ENCODE measurements at places on chromosomes 2 and 18.
A peak's percentile ranks its signal among the peaks of the same experiment; 100 is the strongest.

DNA sequence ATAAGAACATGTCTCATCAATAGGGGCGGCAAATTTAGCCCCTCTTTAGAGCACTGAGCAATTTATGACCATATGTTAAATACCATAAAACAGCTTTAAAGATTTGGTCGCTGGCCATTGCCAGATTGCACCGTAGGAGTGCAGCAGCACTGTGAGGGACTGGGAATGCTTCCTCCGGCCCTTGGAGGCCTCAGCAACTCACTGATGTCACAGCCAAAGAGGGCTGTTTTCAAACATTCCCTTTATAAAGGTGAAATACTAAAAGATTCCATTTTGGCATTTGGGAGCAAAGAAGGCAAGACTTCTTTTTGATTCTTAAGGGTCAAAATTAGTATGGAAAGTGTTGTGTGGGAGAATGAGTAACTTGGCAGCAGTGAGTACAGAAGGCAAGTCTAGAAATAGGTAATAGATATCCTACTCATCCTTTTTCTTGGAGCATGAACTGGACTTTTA, 63.7 kb downstream of the BABAM2 start:
- no peak for DNase-seq

- no peak for DNase-seq
Observed at GRCh38 chr2:85611217-85611704, 605 bp downstream of the C2orf68 start.

GRCh38 chr18:35624146-35624545, 42.6 kb downstream of the GALNT1 start:
- DNase-seq, result no peak

DNA sequence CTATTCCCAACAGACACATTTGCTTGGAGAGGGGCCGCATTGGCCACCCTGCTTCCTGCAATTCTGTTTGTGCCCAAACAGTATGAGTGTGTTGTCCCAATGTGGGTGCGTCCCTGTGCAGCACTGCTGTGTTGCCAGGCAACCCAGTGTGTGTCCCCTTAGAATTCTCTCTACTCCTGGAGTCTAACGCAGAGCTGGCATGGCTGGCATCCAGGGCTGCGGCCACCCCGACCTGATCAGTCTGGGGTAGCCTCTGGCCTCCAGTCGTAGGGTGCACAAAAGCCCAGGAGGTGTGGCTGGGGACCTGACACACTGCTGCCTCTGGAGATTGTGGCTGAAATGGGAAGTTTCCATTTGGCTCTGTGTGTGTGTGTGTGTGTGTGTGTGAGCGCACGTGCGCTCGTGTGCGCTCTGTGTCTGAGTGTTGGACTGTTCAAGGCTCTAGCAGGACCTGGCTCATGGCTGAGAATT, 48.0 kb downstream of the TEX44 start:
- no peak for DNase-seq

GRCh38 chr2:225668606-225669266, 269.2 kb downstream of the NYAP2 start:
- no peak for DNase-seq

DNA sequence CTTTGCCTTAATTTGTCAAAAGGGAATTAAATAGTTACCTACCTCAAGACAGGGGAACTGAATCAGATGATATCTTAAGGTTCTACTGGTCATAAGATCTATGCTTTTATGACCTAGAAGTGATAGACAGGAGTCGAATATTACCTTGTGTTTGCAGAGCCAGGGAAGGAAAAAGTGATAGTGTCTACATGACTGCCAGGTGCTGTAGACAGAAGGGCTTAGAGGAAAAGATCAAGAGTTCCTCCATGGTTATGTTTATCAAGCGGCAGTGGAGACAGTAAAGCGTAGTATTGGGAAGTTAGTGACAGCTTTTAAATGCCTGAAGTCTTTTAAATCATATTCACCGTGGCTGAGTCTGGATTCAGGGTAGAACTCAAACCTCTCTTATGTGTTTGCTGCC, 11.9 kb downstream of the CRIM1 start:
- DNase-seq, result no peak

DNA sequence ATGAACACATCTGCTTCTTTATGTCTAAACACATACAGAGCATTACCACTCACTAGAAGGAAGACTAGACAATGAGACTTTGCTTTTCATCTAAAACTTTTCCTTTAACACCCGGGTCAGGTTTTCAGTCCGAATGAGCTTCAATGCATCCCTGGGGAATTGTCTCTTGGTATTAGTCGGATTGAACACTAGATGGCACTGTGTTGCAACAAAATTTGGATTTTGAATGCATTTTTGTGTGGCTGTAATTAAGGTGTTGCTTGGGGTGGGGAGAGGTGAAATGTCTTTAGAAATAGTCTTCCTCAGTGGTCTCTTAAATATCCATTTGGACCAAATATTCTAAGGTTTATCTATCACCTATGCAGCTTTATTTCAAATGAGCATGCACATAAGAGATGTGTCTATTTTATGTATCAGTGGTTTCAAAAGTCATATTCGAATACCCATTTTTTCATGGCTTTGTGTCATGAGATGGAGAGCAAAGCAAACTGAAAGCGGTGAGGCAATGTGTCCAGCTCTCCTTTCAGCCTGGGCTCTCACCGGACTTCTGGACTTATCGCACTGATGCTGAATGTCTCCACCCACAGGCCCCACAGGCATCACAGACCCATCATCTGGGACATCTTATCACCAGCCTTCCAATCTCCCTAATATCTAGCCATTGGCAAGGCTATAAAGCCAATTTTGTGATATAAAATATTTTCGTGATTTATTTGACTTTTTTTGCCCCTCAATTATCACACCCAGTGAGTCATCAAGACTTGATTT, 510.3 kb downstream of the RNF144A start:
- DNase-seq, result no peak

GRCh38 chr2:238418196-238418998, 8.3 kb upstream of the ASB1 start:
- no peak for DNase-seq

DNA sequence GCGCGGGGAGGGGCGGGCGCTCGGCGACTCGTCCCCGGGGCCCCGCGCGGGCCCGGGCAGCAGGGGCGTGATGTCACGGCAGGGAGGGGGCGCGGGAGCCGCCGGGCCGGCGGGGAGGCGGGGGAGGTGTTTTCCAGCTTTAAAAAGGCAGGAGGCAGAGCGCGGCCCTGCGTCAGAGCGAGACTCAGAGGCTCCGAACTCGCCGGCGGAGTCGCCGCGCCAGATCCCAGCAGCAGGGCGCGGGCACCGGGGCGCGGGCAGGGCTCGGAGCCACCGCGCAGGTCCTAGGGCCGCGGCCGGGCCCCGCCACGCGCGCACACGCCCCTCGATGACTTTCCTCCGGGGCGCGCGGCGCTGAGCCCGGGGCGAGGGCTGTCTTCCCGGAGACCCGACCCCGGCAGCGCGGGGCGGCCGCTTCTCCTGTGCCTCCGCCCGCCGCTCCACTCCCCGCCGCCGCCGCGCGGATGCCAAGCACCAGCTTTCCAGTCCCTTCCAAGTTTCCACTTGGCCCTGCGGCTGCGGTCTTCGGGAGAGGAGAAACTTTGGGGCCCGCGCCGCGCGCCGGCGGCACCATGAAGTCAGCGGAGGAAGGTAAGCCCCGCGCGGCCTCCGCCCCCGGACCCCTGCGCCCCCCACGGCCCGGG, at the start of gene NFATC1:
Gene NFATC1 (plus strand): TSS at position 170 of the 644 bp plus-strand sequence. CDS start 295 bp downstream, at position 465.
- peak; percentile 57 for DNase-seq

DNA sequence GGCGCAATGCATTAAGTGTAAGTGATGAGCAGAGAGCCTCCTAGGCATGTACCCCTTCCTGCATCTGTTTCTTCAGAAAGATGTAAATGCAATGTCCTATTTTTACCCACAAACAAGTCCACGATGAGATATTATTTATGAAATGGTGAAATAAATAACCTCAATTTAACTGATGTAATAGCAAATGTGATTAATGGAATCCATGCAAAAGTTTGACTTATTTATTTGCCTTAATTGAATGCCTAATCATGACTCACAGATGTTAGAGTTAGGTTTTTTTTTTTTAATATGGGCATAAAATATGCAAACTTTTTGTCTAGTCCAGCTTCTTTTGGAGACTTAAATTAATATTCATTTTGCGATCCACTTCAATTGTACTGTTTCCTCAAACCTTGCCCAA, 67.7 kb upstream of the ITGA4 start:
- no peak for DNase-seq

GRCh38 chr18:62037989-62038778, 145.4 kb upstream of the RNF152 start:
- no peak for DNase-seq

DNA sequence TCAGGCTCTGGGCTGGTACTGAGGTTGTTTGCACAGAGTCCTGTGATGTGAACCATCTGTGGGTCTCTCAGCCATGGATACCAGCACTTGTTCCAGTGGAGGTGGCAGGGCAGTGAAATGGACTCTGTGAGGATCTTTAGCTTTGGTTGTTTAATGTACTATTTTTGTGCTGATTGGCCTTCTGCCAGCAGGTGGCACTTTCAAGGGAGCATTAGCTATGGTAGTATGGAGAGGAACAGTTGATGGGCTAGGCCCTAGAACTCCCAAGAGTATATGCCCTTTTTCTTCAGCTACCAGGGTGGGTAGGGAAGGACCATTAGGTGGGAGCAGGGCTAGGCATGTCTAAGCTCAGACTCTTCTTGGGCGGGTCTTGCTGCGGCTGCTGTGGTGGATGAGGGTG, 257.0 kb upstream of the GYPC start:
- DNase-seq, result no peak

GRCh38 chr2:239262484-239263230, 138.2 kb downstream of the HDAC4 start:
- no peak for DNase-seq

DNA sequence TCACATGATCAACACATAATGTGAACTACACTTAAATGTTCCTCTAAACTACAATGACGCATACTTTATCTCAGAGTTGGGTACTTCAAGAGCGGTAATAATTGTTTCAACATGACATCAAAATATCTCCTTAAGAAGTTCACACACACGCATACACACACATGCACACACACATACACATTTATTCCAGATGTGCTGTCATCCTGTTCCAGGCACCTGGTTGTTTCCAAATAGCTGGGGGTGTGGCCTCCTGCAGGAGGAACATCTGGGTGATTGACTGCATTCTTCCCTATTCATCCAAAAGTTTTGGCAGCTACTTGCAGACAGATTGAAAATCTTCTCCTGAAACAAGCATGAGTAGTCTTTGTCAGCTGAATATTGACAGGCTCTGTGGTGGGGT, 37.9 kb upstream of the PIK3C3 start:
- DNase-seq, result no peak

GRCh38 chr2:232375164-232375563, 3.4 kb upstream of the ALPP start:
- no peak for DNase-seq

GRCh38 chr2:169980643-169981042, 153.4 kb downstream of the UBR3 start:
- DNase-seq, result no peak

- peak; percentile 42 for DNase-seq
Observed at GRCh38 chr18:45910405-45911023, 56.6 kb downstream of the EPG5 start.

GRCh38 chr2:3491716-3492474, 27.4 kb downstream of the ADI1 start:
- no peak for DNase-seq

- DNase-seq, result no peak
Observed at GRCh38 chr2:132645176-132645575, 24.8 kb downstream of the LYPD1 start.

GRCh38 chr18:11672198-11672597, 16.9 kb upstream of the GNAL start:
- no peak for DNase-seq

DNA sequence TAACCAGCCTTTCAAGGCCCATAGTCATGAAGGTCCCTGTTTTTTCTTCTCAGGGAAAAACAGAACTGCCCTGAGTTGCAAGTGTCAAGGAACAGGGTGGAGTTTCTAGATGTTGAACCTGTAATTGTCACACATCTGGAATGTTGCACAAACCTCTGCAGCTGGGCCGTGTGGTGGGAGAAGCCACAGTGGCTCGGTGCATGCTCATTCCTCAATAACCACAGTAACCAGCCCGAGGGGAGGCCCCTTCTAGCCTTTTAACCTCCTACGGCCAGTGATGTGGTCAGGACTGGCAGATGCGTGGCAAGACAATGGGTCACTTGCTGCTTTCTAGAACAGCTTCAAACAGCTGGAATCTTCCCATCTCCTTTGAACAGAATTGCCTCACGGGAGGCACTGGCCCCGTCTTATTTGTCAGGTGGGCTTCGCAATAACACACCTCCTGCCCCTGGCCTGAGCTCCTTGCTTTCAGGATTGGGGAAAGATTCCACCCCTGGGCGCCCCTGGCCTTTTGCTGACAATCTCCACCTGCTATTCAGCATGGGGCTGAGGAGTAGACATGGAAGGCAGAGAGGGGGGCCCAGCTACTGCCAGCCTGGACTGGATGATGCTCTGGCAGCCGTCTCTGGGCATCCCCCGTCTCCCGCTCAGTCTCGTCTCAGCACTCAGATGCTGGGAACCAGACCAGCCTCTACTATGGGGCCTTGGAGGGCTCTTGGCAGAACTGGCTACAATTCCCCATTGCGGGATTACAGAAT, 102.9 kb downstream of the KLHL29 start:
- no peak for DNase-seq

GRCh38 chr2:76870011-76870410, 652.2 kb downstream of the LRRTM4 start:
- no peak for DNase-seq

DNA sequence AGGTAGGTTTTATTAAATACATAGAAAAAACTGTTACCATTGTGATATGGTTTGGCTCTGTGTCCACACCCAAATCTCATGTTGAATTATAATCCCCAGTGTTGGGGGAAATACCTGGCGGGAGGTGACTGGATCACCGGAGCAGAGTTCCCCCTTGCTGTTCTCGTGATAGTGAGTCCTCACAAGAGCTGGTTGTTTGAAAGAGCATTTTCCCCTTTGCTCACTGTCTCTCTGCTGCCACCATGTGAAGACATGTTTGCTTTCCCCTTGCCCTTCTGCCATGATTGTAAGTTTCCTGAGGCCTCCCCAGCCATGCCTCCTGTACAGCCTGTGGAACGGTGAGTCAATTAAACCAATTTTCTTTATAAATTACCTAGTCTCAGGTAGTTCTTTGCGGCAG, 352.7 kb upstream of the SLC39A10 start:
- DNase-seq, result no peak

GRCh38 chr2:64629329-64629781, 24.4 kb downstream of the SERTAD2 start:
- DNase-seq, result no peak

DNA sequence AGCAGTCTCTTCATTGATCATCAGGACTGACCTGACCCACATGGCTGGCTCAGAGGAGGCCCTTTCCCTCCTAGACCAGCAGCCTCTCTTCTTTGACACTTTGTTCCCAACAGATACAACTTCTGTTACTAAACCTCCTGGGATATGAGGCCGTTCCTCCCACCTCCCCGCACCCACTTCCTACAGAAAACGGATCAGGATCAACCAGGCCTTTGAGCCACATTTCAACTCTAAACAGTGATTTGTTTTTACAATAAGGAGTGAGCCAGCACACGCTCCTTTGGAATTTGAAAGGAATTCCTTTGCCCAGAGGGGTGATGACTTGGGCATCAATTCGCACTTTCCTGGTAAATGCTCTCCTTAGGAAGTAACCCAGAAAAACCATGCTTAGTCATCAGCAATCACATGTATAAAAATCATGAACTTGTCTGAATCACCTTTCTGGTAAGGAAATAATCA, 180.4 kb downstream of the FAM124B start:
- no peak for DNase-seq

GRCh38 chr2:215613280-215613679, 177.4 kb upstream of the FN1 start:
- no peak for DNase-seq

GRCh38 chr18:45666520-45666919, 51.2 kb downstream of the SLC14A2 start:
- no peak for DNase-seq

- DNase-seq, result no peak
Observed at GRCh38 chr18:34357944-34358580, 133.3 kb upstream of the NOL4 start.

Measured in stimulated activated CD8-positive, alpha-beta memory T cell treated with anti-CD3 and anti-CD28 coated beads, Interleukin-4, amount 100 ng/mL, for 1 hour (primary cell).